ENCODE measurements at places on chromosomes 12 and 14.

- no peak for DNase-seq
Observed at GRCh38 chr12:110243227-110243626, 37.8 kb upstream of the ATP2A2 start.

- DNase-seq: no peak
Observed at GRCh38 chr14:59067127-59067894, 121.2 kb upstream of the DAAM1 start.

DNA sequence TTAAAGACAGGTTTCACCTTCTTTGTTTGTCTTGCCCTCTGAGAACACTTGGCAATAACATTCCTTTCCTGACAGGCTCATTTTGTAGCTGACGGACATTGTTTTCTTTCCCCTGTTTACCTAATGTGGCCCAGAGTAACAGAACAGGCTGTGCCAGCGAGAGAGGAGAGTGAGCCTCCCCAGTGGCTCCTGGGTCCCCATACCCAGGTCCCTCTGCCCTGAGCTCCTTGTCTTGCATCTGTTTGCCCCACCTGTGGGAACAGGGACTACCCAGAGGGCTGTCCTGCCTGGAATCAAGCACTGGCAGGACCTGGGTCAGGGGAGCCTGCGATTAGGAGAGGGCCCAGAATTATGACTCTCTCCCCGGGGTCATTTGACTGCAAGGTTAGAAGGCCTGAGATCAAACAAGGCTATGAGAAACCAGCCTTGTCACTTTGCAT is 222.9 kb downstream of the ZFP36L1 start:
- DNase-seq: no peak

GRCh38 chr14:75697918-75698317 is 36.9 kb downstream of the TTLL5 start:
- no peak for DNase-seq

DNA sequence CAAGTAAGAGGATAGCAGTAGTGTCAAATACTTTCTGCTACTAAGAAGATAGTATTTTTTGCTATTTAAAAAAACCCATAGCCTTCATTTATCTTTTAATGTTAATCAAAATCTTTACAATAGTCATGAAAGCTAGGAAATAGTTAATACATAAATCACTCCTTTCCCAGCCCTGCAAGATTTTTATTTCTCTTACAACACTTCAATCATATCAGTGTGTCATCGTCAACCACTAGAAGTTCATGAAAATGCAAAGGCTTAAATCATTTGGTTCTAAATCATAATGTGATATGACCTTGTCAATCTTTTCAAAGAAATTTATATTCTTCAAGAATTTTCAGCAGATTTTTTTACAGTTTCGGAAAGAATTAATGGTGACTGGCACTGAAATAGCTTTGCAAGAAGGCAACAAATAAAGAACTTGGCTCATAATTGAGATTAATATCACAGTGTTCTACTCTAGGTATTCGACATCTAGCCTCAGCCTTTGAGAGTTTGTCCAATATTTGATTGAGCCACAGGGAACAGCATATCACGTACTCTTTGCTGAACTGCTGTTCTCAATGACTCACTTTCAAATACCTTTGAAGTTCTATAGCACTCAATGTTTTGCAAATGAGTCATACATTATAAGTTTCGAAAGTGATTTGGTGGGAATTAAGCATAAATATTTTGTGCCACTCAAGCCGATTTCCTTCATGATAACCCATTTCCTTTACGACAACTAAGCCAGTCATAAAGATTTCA is 384.0 kb upstream of the FOXG1 start:
- DNase-seq: no peak

GRCh38 chr12:55729819-55730818 is 1.3 kb upstream of the CD63 start:
- no peak for DNase-seq

- no peak for DNase-seq
Observed at GRCh38 chr14:67705211-67705610, 3.5 kb downstream of the RDH12 start.

DNA sequence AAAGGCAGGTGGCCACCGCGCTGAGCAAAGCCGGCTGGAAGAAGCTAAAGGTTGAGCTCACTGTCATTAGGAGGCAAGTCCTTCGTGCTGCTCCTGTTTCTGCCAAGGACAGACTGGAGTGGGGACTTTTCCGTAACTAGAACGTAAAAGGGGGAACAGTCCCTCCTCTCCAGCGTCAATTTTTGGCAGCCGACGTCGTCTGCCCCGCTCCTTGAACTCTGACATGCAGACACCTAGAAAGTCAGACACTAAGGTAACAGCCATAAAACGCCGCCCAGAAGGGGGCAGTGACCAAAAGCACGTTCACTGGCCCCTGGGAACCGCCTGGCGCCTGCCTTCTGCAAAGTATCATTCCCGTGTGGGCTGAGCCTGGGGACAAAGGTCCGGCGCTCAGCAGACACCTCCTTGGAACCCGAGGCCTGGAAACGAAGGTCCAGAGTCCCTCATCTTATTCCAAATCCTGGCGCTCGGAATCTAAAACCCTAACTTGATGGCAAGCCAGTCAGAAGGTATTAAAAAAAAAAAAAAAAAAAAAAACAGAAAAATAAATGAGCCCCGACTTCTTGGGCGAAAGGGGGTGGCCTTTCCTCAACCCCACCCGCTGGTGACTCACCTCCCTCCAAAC is 1.1 kb upstream of the LRP1 start:
- peak; percentile 8 for DNase-seq

- no peak for DNase-seq
Observed at GRCh38 chr12:128637642-128638606, 185.8 kb downstream of the SLC15A4 start.

GRCh38 chr12:120710031-120710804 is at the start of gene UNC119B:
TSS of gene UNC119B (plus strand) at chr12:120710458. CDS start at chr12:120710475, 17 bp downstream.
- peak; percentile 36 for DNase-seq

DNA sequence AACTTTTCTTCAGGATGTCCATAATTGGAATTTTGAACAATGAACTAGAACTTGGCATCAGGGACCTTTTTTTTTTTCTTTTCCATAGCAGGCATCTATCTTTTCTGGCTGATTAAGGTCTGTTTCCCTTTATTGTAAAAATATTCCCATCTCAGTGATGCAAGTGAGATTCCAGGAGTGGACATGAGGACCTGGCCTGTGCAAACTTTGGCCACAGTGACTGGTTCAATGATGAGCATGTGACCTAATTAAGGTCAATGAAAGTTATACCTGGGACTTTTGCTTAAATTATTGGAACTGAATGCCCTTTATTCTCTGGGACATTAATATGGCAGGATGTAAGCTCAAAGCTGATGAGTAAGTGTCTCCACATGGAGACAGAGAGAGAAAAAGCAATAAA is 83.8 kb downstream of the DIO2 start:
- no peak for DNase-seq

- no peak for DNase-seq
Observed at GRCh38 chr12:86931714-86932113, 675.5 kb upstream of the MGAT4C start.
